ENCODE measurements at places on chromosomes 7 and 10. TPM values are rescaled to one million over a fixed set of nuclear protein-coding genes. Genes with fewer than 3 reads are reported as not detected.

Gene PNLIPRP2
- not detected for total RNA-seq

Gene ACBD7
- total RNA-seq, result 1.3 TPM

Gene PPP1R3C
- total RNA-seq, result not detected

Gene LRRD1
- total RNA-seq, result 0.17 TPM

Gene UPK3BL1
- 85.4 TPM for total RNA-seq

Gene TMEM270
- total RNA-seq, result not detected

All from B cell (primary cell).